Thymus (tissue), 14 donors: ENCODE measurements at places on chromosomes 7 and 10.

DNA sequence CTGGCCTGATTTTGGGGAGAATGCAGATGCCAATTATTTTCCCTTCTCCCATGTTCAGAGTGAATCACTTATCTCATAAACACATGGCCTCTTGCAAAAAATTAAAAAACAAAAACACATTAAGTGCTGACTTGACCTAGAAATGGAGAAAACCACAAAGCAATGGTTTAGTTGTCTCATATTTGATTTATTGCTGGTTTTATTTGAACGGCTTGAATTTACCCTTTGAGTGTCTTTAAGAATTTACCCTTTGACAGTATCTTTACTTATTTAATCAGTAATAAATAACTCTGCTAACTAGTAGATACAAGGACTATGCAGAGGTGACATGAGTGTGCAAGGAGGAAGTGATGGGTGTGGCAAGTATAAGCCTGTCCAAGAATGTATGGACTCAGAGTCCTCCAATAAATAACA, 68.1 kb upstream of the GSDME start:
- DNase-seq, result no peak

- no peak for DNase-seq
These were observed 334.8 kb downstream of the GLRX3 start for GRCh38 chr10:130470973-130471372.

DNA sequence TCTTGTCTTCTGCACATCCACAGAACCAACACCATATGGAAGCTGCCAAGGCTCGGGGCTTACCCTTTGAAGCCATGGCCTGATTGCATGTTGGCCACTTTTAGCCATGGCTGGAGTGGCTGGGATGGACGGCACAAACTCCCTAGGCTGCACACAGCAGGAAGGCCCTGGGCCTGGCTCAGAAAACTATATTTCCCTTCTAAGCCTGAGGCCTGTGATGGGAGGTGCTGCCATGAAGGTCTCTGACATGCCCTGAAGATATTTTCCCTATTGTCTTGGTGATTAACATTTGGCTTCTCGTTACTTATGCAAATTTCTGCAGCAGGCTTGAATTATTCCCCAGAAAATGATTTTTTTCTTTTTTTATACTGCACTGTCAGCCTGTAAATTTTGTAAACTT, 387.0 kb upstream of the KCND2 start:
- DNase-seq, result no peak

- no peak for DNase-seq
These were observed 160.0 kb downstream of the LRRC4 start for GRCh38 chr7:127871226-127871625.

DNA sequence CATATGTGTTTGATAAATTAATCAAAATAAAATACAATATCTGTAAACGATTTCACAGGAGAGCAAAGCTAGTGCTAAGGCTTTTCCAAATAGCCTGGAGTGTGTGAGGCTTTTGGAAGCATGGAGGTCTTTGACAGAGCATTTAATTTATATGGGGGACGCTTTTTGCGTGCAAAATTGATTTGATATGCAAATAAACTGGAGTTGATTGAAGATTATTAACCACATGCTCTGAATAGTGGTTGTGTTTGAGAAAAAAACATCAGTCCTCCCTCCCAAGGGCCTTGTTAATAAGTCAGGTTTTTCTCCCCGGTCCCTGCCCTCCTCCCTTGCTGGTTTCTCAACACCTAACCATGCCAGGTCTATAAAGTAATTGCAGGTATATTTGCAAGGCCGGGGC, 85.1 kb upstream of the FGFR2 start:
- DNase-seq, result no peak

GRCh38 chr10:88974446-88975376, 15.9 kb upstream of the FAS start:
- DNase-seq, result peak; percentile 60

DNA sequence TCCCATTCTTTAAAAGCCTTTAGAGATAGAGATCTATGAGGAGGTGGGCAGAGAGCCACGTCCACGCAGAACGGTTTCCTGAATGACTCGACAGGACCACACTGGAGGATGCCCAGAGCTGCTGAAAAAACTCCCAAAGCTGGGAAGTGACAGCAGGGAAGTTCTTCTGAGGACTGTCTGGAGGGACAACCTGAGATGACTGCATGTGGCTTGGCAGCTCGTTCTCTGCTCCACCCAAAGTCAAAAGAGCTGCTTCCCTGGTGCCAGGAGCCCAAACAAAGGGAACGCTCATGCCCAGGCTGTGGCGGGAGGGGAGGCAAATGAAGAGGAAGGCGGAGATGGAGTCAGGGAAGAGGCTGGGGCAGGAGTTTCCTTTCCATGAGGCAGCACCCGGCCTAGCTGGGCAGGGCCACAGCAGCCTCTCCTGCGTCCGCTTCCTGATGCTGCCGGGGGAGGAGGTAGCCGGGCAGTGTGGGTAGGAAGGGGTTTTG, 95.4 kb downstream of the CCDC3 start:
- DNase-seq, result no peak

DNA sequence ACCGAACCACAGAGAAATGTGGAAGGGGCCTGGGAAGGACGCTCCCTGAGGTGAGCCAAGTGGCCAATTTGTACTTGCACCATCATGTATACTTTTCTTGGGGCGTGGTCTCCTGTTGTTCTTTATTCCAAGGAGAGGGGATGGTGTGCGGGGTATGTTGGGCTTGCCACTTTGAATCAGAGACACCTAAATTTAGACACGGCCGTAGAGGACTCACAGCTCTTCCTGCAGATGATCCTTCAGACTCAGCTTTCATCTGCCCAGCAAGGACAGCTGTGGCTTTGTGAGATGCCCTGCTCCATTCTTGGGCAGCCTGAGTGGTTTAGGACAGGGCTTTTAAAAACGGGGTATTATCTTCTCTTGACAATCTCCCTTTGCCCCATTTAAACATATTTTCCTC, 473.2 kb downstream of the REEP3 start:
- DNase-seq, result no peak
